Activated CD8-positive, alpha-beta memory T cell treated with anti-CD3 and anti-CD28 coated beads for 24 hours (primary cell): ENCODE measurements at places on chromosomes 7 and 10.

- DNase-seq, result no peak
Observed at GRCh38 chr7:78379148-78379547, 580.6 kb downstream of the PHTF2 start.

- DNase-seq, result peak; percentile 30
Observed at GRCh38 chr10:86292462-86293395, 73.9 kb downstream of the GRID1 start.

DNA sequence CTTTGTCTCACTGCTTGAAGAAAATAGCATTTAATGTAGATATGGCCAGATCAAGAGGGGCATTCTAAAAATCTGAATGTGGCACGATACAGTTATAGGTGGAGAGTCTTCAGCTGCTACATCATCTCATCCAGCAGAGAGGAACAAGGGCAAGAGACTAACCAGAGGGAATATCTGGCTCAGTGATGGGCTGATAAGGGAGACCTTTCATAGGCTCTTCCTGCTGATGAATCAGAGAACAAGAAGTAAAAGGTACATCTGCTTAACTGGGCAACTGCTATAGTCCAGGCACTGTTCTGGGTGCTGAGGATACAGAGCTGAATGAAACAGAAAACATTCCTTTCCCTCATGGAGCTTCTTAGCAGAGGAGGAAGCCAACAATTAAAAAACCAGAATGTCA, 37.9 kb downstream of the PIP4K2A start:
- DNase-seq, result peak; percentile 54

DNA sequence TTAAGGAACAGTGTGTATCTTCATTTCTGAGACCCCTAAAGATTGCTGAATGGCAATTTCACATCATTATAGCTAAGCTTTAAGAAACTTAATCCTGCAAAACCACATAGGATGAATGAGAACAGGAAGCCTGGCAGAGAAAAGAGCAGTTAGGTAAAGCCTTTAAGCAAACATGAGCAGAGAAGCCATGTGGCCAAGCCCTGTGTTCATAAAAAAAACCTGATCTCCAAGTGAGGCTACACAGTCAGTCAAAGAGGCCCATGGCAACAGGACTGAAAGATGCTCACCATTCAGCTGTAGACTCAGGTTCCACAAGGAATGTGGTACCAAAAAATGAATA, 9.3 kb downstream of the LIPA start:
- DNase-seq, result no peak

DNA sequence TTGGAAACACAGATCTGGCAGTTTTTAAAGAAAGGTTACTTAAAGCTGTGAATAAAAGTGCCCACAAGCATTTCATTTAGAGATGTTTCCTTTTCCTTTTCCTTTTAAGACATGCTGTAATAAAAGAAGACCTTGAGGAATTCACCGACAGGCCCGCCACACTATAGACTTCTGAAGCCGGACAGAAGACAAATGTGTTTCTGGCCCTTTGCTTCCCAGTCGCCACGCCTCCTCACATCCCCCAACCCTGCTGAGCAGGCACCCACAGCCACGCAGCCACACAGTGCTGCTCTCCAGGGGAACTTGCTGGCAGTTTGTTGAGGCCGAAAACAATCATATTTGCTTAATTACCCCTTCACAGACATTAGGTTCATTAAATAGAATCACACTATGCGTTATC, 83.4 kb downstream of the SLC25A13 start:
- DNase-seq, result no peak

DNA sequence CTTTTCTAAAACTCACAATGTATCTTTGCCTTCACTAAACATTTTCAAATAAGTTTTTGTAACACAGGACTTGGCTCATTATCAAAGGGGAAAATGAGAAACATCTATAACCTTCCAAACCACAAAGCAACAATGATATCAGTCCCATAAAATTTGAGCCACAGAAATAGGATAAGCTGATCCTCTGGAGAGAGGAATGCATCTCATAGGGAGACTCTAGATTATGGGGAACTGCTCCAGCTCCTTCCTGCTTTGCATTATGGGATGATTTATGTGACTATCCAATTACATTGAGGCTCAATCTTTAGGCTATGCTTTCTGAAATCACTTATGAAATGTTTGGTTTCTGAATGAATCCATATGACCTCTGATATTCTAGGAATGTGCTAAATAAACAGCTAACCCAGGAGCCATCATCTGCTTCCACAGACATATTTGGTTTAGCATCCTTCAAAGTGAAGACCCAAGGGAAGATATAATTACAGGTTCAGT, 70.4 kb downstream of the CUBN start:
- no peak for DNase-seq

GRCh38 chr7:138249975-138250374, 173.7 kb downstream of the AKR1D1 start:
- DNase-seq, result no peak

- DNase-seq, result peak; percentile 80
Observed at GRCh38 chr10:73647211-73647874, 6.1 kb upstream of the MYOZ1 start.

GRCh38 chr10:52437205-52437646, 123.1 kb downstream of the DKK1 start:
- no peak for DNase-seq

GRCh38 chr10:60714233-60714632, 64.0 kb upstream of the CDK1 start:
- no peak for DNase-seq

GRCh38 chr7:39527951-39528350, 38.3 kb upstream of the YAE1 start:
- DNase-seq, result no peak

- DNase-seq, result no peak
Observed at GRCh38 chr10:105146436-105146835, 505.3 kb downstream of the SORCS3 start.

- no peak for DNase-seq
Observed at GRCh38 chr10:14186245-14186644, 144.5 kb downstream of the FRMD4A start.

- no peak for DNase-seq
Observed at GRCh38 chr10:89750441-89750840, 49.1 kb downstream of the KIF20B start.

- DNase-seq, result no peak
Observed at GRCh38 chr10:52979295-52979990, 206.9 kb upstream of the MBL2 start.

DNA sequence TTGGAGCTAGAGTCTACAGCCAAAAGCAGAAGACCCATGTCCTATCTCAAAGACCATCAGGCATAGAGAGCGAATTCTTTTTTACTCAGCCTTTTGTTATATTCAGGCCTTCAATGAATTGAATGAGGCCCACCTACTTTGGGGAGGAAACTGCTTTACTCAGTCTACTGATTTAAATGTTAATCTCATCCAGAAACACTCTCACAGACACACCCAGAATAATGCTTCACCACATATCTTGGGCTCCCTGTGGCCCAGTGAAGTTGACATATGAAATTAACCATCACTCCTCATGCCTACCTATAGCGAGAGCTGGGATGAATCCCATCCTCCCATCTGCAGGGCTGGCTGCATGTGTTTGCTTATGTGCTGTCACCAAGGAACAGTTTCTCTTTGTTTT, 26.0 kb upstream of the SORCS3 start:
- DNase-seq, result no peak

DNA sequence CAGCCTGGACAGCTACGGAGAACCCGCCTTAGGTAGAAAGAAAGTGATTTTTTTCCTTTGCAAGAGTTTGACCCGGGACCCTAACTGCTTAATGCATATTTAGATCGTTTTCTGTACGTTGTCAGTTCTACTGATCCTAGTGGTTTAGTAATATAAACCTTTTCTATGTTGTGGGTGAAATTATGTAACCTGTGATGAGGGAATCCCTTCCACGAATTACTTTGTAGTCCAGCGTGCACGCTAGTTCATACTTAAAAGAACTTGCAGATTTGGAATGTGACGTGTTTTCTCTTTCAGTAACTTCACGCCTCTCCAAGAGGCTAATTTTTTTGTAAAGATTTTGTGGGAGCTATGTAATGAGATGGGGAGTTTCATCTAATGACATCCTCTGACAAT, 705 bp downstream of the SLF2 start:
- no peak for DNase-seq

GRCh38 chr10:72276013-72276387, 2.3 kb downstream of the DDIT4 start:
- no peak for DNase-seq

- DNase-seq, result no peak
Observed at GRCh38 chr7:32143301-32143700, 73.1 kb upstream of the PDE1C start.

- DNase-seq, result no peak
Observed at GRCh38 chr10:24346877-24347519, 138.1 kb downstream of the KIAA1217 start.

- no peak for DNase-seq
Observed at GRCh38 chr7:70614237-70615045, 517.5 kb upstream of the GALNT17 start.

GRCh38 chr7:121276313-121276712, 52.5 kb upstream of the WNT16 start:
- no peak for DNase-seq

DNA sequence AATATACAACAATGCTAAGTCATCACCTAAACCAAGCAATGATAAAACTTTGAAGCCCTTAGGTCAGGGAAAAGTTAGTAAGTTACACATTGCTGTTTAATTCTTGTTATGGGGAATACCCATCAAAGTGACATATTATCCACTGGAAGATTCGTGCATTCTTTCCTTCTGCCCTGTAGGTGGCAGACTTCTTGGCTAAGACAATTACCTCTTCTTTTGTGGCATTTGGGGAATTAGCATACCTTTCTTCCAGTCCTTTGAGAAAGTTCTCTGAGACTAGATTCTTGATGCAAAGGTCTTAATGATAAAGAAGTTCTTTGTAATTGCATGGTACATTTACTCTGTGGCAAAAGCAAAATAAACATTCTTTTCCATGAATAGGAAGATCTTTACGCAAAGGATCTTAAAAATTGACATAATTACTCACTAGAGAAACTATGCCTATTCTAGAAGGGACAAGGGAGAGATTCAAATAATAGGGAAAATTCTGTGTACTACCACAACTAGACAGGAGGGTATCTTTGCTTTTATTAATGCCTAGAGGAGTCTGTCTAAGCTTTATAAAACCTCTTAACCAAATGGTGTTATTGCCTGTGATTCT, 395.9 kb downstream of the GRM8 start:
- DNase-seq, result no peak

- DNase-seq, result peak; percentile 91
Observed at GRCh38 chr7:1940402-1940786, 270.3 kb downstream of the ELFN1 start.

DNA sequence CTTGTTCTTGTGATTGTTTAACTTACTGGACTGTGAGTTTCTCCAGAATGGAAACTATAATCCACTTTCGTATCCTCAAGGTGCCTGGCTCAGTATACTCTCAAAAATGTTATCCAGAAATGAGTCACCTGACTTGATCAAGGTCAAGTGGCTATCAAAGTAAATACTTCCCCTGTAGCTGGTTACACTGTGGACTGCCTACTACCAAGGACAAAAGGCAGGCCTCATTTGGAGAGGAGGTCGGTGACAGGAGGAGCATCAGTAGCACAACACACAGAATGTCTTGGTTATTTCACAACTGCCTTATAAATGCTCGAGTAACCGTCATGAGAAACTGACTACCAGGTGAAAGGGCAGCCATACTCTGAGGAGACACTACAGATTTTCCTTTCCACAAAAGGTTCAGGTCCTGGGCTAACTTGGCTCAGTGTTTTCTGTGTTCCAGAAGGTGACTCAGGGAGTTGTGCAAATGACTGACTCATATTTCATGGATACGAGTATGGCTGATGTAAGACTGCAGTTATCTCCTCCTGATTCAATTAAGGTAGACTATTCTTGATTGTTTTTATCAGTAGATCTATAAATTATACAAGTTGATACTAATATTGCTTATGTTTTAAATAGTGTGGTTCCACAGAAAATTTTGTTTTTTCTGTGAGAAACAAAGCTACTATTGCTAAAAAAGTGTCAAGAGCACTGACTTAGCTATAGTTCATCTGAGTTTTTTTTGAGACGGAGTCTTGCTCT, 4.2 kb upstream of the CCNY start:
- no peak for DNase-seq

DNA sequence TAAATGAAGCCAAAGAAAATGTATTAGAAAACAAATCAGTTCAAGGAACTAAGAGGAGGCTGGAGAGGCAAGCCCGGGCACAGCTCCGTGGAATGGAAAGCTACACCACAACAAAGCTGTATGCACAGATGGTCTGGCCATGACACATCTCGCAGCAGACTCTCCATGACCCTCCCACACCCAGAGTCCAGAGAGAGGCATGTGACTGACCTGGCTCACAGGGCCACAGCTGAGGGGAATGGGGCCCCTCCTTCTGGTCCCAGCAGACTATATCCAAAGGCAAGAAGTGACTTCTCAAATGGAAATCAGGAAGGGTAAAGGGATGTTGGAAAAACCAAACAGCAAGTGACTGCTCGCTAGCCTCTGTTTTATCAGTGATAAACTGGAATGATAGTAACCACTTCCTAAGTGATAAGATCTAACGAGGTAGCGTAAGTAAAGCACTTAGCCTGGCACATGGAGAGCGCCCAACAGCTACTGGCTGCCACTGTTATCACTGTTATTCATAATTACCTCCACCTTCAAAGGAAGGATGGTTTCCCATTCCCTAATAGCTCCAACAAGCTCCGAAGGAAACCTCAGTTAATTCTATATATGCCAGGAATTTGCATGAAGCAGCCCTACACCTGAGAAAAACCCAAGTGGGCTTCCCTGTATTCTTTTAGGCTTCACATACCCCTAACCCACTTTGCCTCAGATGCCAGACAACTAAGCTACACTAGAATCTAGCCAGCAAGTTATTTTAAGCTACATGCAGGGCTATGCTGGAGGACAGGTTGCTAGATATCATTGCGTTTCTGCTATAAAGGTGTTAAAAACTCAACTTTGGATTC, 8.4 kb downstream of the OSBPL3 start:
- no peak for DNase-seq

DNA sequence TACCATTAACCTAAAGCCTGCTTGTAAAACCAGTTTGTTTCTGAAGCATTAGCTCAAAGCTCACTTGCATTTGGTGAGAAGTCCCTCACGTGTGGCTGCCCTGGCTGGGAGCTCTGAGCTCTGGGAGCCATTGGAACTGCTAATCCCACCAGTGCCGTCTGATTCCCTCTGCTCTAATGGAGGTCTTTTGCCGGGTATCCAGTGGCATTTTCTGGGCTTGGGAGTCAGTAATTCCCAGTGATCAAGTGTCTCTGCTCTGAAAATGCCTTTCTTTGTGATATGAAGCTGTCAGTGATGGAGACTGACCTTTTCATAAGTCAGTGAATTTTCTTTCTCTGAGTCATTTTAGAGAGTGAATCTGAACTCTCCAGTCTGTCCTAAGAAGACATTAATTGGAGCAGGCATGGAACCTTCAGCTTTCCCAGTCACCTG, 36.9 kb upstream of the FAM20C start:
- no peak for DNase-seq

DNA sequence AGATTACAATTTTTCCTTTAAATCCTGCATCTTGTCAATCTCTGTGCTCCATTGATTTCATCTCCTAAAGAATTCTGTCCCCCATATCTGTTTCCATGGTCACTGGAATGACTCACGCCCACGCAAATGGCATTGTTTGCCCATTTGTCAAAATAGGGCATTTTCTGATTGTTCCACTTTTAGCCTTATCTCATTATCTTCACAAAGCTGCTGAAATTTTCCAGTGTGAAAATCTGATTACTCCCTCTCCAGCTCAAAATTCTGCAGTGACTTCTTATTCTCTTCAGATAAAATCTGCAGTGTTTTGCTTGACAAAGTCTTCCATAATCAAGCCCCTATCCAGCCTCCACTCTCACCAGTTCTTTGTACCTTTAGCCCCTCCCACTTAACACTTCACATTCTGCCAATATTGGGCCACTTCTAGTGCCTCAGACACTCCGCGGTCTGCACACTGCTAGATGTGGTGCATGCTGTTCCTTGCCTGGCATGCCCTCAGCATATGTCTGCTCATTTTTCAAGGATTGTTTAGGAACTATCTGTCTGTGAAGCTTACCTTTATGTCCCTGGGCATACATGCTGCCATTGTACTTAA, 33.9 kb upstream of the CTTNBP2 start:
- no peak for DNase-seq
